Right renal cortex interstitium (tissue), 3 donors: ENCODE measurements at places on chromosomes 5 and 9. TPM values are rescaled to one million over a fixed set of nuclear protein-coding genes. Genes with fewer than 3 reads are reported as not detected.

DNA sequence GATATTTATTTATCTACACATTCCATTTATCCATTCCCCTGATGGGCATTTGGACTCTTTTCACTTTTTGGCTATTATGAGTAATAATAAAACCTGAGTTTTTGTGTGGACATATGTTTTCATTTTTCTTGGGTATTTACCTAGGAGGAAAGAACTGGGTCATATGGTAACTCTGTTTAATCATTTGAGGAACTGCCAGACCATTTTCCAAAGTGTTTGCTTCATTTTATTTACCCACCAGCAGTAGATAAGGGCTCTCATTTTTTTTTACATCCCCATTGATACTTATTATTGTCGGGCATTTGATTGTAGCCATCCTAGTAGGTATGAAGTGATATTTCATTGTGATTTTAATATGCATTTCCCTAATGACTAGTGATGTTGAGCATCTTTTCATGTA lies 7.7 kb upstream of the PTPDC1 start:
- no peak for DNase-seq

PCDHB9 gene
- 4.9 TPM for polyA plus RNA-seq

DNA sequence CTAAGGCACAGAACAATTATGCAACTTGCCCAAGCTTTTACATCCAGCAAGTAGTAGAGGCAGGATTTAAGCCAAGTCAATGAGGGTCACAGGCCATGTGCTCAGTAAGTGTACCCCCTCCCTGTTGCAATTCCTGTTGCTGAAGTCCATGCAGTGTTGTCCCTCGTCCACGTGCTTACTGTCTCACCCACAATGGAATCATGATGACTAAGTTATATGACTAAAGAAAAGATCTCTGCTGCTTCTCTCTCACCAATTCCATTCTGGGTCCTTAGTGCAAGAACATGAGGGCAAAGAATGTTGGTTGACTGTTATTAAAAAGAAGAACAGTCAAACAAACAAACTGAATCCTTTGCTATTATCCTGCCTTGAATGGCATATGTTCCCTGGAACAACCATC lies 233.6 kb upstream of the SLC24A2 start:
- no peak for DNase-seq

DNA sequence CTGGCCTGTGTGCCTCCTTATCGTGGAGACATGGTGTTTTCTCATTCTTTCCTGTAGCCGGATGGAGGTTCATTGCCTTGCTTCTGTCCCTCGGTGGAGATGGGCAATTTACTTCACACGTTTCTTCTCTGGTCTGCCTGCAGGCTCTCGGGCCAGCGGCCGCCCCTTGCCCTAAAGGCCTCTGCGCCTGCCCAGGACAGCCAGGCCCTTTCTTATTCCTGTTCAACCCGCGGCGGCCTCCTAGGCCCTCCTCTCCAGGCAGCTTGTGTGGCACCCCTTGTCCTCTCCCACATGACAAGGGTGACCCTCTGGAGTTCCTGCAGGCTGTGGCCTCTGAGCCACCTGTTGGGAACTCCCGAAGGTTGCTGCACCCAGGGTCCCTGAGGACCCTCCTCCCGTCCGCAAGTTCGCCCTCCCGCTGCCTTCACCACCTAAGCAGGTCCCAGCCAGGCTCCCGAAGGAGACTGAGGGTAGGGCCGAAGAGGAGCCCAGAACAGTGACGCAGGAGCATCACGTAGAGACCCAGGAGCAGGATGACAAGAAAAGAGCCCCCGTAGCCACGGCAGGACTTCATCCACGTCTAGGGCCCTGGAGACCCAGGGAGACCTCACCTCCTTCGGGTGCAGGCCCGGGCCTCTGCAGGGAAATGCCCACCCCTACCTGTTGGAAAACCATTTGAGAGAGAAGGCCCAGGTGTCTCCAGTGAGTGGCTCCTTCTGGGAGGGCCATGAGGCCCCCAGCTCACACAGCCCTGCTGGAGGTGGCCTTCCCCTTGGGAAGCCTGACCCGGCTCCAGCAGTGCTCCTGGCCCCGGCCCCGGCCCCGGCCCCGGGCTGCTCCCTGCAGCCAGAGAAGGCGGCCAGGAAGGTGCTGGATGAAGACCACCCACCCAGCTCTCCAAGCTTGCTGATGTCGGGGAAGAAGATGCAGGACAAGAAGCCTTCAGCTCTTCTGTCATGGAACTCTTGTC lies 291.4 kb downstream of the TLE4 start:
- no peak for DNase-seq

DNA sequence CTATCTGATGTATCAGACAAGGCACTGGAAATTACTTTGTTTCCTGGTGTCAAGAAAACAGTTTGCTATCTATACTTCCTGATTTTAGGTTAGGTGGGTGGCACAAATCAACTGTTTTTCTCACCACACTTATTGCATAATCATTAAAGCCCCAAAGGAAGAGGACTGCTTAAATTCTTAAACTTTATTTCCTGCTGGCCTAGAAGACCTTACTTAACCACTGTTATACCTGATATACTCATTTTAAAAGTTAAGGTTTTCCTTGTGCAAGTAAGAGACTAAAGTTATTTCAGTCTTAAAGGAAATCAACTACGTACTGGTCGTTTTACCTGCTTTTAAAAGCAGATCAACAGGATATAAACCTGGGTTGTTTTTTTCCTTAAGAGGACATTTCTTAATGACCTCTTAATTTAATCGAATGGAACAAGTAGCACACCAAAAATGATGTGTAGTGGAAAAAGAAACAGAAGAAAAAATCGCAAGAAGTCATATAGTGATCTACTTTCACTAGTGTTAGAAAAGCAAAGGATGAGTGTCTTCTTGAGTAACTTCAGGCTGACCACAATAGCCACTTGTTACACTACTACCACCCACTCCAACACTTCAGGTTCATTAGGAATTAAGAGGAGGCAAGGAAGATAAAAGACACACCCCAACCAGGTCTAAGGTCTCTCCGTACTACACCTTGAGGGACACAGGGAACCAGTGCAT lies 974 bp downstream of the CLINT1 start:
- DNase-seq: no peak

- DNase-seq: no peak
Measured at GRCh38 chr5:74762599-74762998, 4.3 kb downstream of the GFM2 start.
